GM23338 (cell line): ENCODE measurements at places on chromosomes 6 and 20.
A peak's percentile ranks its signal among the peaks of the same experiment; 100 is the strongest.

DNA sequence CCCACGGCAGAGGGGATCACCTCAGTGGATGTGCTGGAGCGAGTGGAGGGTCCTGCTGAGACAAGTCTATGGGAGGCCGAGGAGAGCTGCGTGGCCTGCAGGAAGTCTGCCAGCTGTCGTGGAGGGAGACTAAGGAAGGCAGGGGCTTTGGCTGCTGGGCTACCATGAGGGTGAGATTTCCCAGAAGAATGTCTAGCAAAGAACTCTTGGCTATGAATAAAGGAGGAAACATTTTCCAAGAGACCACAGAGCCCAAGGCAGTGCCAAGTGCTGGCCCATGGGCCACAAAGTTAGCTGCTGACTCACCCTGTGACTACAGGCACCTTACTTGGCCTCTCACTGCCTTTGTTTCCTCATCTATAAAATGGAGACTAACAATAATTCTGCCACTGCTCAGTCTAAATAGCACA is 73.4 kb downstream of the PRDM1 start:
- H3K36me3 ChIP-seq = no peaks in the 10 kb centered on the region
- H3K4me1 ChIP-seq = peaks cover 23% of the 10 kb centered on the region
- H3K27ac ChIP-seq = no peak overlapping the region
- DNase-seq = no peak
- H3K4me3 ChIP-seq = no peak overlapping the region

DNA sequence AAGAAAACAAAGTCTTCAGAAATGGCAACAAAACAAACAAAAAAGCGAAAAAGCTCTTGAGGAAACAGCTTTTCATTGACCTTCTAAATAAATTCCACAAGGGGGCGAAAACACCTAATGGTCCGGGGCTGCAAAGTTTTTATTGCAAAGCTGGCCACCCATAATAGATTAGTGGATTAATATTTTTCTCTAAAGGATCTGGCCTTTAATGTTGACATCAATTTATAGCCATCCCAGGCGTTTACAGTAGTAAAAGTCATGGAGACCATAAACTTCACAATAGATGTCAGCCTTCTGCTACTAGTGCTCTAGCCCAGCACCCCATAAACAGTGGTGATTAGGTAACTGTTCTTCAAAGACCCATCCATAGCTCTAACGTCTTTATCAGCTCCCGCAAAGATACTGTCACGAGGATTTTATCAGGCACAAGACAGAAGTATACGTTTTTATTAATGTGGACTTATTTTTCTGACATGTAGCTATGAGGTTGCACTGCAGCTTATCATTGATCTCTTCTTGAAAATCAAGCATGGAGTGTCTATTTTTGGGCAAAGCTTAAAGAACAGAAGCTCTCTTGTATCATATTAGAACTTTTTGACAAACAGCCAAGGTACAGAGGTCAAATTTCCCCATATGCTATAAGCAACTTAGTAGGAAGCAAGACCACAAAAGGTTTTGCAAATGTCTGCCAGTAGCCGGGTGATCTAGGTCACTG is 4.7 kb downstream of the CITED2 start:
- H3K4me3 ChIP-seq = peak overlapping the region; percentile 24
- H3K36me3 ChIP-seq = 0 out of 2 replicates have a peak, but pooled peaks cover 4% of the 10 kb centered on the region

GRCh38 chr20:47818996-47819609 is 33.8 kb upstream of the SULF2 start:
- no peak overlapping the region for H3K27ac ChIP-seq
- DNase-seq = peak; percentile 12
- H3K27me3 ChIP-seq = no peaks in the 10 kb centered on the region
- H3K36me3 ChIP-seq = no peaks in the 10 kb centered on the region
- H3K4me3 ChIP-seq = no peak overlapping the region
- H3K4me1 ChIP-seq = no peaks in the 10 kb centered on the region

DNA sequence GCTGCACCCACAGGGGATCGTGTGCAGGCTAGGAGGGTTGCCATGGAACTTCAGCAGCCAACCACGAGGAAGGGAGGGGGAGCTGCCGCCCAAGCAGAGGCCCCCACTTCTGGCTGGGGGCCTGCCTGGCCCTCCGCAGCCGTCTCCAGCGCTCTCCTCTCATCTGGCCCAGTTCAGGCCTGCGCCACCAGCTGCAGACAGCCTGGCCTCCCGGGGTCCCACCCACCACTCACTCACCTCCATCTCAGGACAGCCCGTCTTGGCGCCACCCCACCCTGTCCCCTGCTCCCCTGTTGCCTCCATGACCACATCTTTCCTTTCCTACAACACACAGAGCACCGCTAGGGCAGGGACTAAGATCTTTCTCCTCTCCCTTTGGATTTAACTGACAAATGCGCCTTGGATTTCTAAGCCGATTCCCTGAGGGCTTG is 98.7 kb downstream of the ANKRD60 start:
- DNase-seq = no peak
- no peak overlapping the region for H3K4me3 ChIP-seq
- H3K4me1 ChIP-seq = peaks cover 19% of the 10 kb centered on the region
- H3K36me3 ChIP-seq = no peaks in the 10 kb centered on the region

- H3K4me3 ChIP-seq = no peak overlapping the region
- DNase-seq = no peak
- H3K36me3 ChIP-seq = no peaks in the 10 kb centered on the region; the same call in 1 of the 2 replicates
- H3K27me3 ChIP-seq = no peaks in the 10 kb centered on the region
These were observed 250.8 kb downstream of the CDH26 start for GRCh38 chr20:60209048-60209447.

DNA sequence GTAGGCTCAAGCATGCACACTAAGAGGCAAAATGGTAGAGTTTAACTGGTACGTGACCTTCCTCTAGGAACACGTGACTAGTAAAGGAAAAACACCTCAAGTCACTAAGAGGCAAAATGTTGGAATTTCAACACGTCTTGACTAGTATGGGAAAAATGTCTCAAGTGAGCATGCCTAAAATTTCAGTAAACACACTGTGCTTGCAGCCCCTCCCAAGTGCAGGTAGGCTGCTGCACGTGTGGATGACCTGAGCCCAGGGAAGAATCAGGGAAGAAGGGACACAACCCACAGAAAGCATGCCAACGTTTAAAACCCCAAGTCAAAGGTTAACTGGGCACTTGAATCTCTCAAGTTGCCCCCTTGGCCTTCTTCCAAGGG is 162.2 kb downstream of the TENT5A start:
- no peaks in the 10 kb centered on the region for H3K27me3 ChIP-seq
- DNase-seq = no peak
- H3K4me3 ChIP-seq = no peak overlapping the region
- H3K36me3 ChIP-seq = no peaks in the 10 kb centered on the region
- no peak overlapping the region for H3K27ac ChIP-seq
- H3K4me1 ChIP-seq = no peaks in the 10 kb centered on the region

DNA sequence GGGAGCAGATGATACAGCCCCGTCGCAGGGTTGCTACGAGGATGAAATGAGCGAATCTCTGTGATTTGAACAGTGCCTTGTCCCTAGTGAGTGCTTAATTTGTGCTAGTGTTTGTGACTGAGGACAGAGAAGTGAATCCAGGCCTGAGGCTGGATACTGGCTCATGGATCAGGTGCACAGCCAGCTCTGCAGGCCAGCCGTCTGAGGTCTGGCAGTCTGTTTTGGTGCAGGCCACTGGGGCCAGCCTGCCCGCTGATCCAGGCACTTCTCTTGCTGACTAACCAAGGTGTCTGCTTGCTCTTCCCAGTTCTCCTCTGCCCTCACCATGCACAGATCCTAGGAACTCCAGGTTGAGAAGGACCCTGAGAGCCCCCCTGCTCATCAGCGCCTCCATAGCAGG is 181.0 kb downstream of the LRFN2 start:
- H3K4me1 ChIP-seq = peaks cover 12% of the 10 kb centered on the region
- H3K27me3 ChIP-seq = no peaks in the 10 kb centered on the region
- no peak for DNase-seq
- no peaks in the 10 kb centered on the region for H3K36me3 ChIP-seq

DNA sequence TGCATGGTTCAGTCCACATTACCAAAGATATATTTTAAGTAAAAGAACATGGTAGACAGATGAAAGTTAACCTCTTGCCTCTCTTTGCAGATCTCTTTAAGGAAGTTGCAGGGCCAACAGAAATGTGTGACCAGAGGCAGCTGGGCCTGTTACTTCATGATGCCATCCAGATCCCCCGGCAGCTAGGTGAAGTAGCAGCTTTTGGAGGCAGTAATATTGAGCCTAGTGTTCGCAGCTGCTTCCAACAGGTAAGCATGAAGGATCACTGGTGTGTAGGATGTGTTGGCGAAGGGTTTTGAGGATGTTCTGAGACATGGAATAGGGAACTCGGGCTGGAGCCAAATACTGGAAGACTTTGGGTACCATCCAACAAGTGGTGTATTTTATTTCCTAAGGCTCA is 508.6 kb downstream of the UTRN start:
- H3K4me1 ChIP-seq = no peaks in the 10 kb centered on the region
- H3K27me3 ChIP-seq = no peaks in the 10 kb centered on the region
- peaks cover 4% of the 10 kb centered on the region; the same call in 1 of the 2 replicates for H3K36me3 ChIP-seq

DNA sequence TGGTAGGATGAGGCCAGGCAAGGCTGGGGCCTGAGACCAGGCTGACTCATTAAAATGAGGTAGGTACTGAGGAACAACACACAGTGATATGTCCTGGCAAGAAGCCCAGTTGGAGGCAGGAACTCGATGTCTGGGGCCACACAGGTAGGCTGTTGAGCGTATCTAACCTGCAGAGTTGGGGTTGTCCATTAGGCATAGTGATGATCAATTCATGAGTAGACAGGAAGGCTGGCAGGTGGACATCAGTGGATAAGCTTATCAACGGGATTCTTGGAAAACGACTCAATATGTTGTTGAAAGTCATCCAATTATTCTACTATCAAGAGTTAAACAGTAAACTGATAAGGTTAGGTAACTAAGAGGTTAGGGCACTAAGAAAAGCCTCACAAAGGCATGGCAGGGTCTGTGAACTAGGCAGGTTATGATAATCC is 193.2 kb upstream of the COL21A1 start:
- no peak for DNase-seq
- H3K27ac ChIP-seq = no peak overlapping the region
- no peaks in the 10 kb centered on the region for H3K36me3 ChIP-seq
- no peak overlapping the region for H3K4me3 ChIP-seq

- no peak overlapping the region for H3K4me3 ChIP-seq
- H3K27me3 ChIP-seq = no peaks in the 10 kb centered on the region
- H3K4me1 ChIP-seq = peaks cover 12% of the 10 kb centered on the region; the same call in 1 of the 2 replicates
- no peak overlapping the region for H3K27ac ChIP-seq
These were observed 53.2 kb downstream of the SOBP start for GRCh38 chr6:107543088-107543487.

DNA sequence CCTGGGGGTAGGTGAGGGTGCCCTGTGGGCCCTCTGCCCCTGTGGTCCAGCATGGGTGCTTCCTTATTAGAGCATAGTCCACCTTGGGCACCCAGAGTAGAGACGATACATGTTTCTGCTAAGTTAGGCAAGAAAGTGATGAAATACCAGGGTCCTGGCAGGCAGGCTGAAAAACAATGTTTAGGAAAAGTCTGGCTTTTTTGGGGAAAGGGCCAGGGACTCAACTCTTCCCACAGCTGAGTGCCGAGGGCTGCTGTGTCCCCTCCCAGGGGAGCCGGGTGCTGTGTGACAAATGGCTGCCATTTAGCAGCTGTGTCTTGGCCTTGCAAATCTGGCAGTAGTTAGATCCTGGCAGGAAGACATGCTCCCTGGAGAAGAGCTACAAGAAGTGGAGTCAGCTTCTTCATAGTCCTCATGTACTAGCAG is 61.5 kb downstream of the RREB1 start:
- no peak overlapping the region for H3K27ac ChIP-seq
- DNase-seq = no peak
- H3K36me3 ChIP-seq = no peaks in the 10 kb centered on the region
- no peak overlapping the region for H3K4me3 ChIP-seq
- no peaks in the 10 kb centered on the region for H3K27me3 ChIP-seq

GRCh38 chr6:1144842-1145767 is 166.8 kb upstream of the FOXQ1 start:
- no peaks in the 10 kb centered on the region for H3K4me1 ChIP-seq
- no peaks in the 10 kb centered on the region for H3K27me3 ChIP-seq
- H3K36me3 ChIP-seq = no peaks in the 10 kb centered on the region
- no peak for DNase-seq

GRCh38 chr20:38673261-38673660 is 51.0 kb upstream of the SLC32A1 start:
- H3K4me3 ChIP-seq = peak overlapping the region; percentile 88
- peaks cover 27% of the 10 kb centered on the region for H3K4me1 ChIP-seq
- H3K27ac ChIP-seq = no peak overlapping the region
- peak; percentile 26 for DNase-seq
- peaks cover 52% of the 10 kb centered on the region for H3K27me3 ChIP-seq
- no peaks in the 10 kb centered on the region for H3K36me3 ChIP-seq

DNA sequence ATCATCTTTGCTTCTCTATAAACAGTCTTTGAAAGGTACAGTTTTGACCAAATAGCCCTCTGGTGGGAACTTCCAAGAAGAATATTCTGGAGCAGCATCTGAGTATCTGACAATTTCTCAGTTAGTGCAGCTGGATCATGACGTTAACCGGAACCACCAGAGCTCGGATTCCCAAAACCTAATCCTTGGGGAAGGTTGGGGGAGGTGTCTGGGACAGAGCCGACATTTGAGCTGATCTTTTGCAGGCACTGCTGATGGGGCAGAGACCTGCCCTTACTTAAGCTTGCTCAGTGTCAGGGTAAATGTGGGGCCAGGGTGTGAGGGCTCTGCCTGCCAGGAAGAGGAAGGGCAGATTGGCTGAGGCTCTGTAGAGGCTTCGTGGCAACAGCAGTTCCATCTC is 416.6 kb downstream of the DHX35 start:
- no peak for DNase-seq
- no peak overlapping the region for H3K27ac ChIP-seq
- no peaks in the 10 kb centered on the region for H3K4me1 ChIP-seq
- H3K4me3 ChIP-seq = no peak overlapping the region

GRCh38 chr6:70459235-70459634 is 45.9 kb downstream of the FAM135A start:
- no peak overlapping the region for H3K27ac ChIP-seq
- H3K4me1 ChIP-seq = no peaks in the 10 kb centered on the region
- no peak for DNase-seq
- no peak overlapping the region for H3K4me3 ChIP-seq
- no peaks in the 10 kb centered on the region for H3K36me3 ChIP-seq

DNA sequence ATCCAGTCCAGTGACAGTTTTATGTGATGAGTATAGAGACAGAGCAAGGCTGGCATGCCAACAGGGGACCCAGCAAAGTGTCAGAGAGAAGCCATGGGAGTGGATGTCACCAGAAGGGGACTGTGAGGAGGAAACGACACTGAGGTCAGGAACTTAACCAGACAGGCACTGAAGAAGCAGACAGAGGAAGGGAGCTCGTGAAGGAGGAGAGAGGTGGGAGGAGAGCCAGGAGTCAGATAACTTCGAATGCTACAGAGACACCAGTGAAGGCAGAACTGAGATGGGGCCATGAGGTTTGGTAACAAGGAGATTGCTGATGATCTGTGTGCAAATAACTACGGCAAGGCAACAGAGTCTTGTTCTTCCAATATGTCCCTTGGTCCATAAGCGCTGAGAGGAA is 211.1 kb upstream of the FOXA2 start:
- no peak overlapping the region for H3K27ac ChIP-seq
- 0 out of 2 replicates have a peak, but pooled peaks cover 2% of the 10 kb centered on the region for H3K4me1 ChIP-seq
- no peak for DNase-seq
- H3K27me3 ChIP-seq = no peaks in the 10 kb centered on the region
- H3K36me3 ChIP-seq = no peaks in the 10 kb centered on the region

- peaks cover 19% of the 10 kb centered on the region for H3K4me1 ChIP-seq
- H3K36me3 ChIP-seq = no peaks in the 10 kb centered on the region
- DNase-seq = peak; percentile 84
- H3K27me3 ChIP-seq = no peaks in the 10 kb centered on the region
- H3K4me3 ChIP-seq = peak overlapping the region; percentile 52
These were observed 138.0 kb downstream of the HFE start for GRCh38 chr6:26224940-26225847.

GRCh38 chr20:21179757-21180156 is 53.9 kb downstream of the KIZ start:
- peaks cover 4% of the 10 kb centered on the region; the same call in 1 of the 2 replicates for H3K36me3 ChIP-seq
- H3K27me3 ChIP-seq = no peaks in the 10 kb centered on the region
- no peak for DNase-seq
- no peak overlapping the region for H3K27ac ChIP-seq
- no peak overlapping the region for H3K4me3 ChIP-seq
